ENCODE measurements at places on chromosomes 3 and 15.

DNA sequence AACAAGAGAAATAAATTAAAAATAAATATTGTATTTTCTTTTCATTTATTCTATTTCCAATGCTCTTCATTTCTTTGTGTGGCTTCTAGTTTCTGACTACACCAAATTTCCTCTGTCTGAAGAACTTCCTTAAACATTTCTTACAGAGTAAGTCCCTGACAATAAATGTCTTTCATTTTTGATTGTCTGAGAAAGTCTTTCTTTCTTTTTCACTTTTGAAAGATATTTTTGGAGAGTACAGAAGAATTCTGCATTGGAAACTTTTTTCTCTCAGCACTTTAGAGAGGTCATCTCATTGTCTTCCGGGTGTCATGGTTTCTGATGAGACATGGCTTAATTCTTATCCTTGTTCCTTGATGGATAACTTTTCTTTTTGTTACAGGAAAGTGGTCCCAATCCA, 119.6 kb downstream of the MOBP start:
- DNase-seq: no peak

- peak; percentile 78 for DNase-seq
Observed at GRCh38 chr3:107242579-107242978, 134.7 kb upstream of the CCDC54 start.

DNA sequence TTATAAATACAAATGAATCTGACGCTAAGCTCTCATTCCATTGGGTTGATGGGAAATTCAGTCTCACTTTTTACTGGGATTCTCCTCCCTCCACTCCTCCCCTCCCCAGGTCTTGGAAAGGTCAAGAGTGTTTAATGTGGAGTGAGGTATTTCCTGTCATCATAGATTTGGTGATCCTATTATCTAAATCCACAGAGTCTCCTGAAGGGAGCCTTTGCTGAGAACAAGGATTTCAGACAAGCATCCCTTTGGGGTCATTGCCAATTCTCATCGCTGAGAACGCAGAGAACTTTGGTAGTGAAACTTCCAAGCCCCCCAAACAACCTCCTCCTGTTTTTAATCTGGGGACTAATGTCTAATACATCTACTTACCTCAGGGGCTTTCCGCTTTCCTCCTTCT, 297.9 kb downstream of the OTOL1 start:
- DNase-seq: no peak

GRCh38 chr3:81354119-81354518, 407.3 kb downstream of the GBE1 start:
- DNase-seq: no peak

- DNase-seq: no peak
Observed at GRCh38 chr3:56620371-56620770, 62.7 kb downstream of the TASOR start.

DNA sequence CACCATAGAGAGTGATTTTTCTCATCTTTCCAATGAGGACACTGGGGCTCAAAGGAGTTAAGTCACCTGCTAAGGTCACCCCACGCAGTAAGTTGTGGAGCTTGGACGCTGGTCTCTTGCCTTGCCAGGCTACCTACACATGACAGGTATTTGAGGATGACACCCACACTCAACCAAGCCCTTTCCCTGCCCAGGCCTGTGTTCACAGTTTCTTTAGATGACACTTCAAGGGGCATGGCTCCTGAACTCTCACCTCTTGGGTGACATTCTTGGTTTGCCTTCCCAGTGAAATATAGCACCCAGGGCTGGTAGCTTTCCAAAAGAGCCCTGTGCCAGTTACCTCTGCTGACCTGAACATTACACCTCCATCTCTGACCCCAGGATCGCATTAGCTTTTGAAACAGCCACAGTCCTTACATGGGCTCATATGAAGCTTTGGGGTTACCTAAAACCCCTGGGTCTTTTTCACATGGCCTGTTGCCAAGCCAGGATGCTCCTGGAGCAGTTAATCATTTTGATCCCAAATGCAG, 148.0 kb downstream of the RPLP1 start:
- DNase-seq: no peak

DNA sequence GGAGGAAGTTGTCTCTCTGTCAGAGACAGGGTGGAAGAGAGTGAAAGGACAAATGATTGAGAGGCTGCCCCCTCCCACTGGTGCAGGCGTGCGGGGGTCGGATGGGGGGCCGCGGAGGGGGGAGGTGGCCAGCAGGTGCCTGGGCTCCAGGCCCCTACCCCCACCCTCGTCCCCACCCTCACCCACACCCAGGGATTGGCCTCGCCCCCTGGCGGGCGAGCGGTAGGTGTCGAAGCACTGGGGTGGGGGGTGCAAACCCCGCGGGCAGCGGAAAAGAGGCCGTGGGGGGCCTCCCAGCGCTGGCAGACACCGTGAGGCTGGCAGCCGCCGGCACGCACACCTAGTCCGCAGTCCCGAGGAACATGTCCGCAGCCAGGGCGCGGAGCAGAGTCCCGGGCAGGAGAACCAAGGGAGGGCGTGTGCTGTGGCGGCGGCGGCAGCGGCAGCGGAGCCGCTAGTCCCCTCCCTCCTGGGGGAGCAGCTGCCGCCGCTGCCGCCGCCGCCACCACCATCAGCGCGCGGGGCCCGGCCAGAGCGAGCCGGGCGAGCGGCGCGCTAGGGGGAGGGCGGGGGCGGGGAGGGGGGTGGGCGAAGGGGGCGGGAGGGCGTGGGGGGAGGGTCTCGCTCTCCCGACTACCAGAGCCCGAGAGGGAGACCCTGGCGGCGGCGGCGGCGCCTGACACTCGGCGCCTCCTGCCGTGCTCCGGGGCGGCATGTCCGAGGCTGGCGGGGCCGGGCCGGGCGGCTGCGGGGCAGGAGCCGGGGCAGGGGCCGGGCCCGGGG, at the start of gene KAT2B:
Gene KAT2B, plus strand, starts transcription at position 682 of the 783 bp plus-strand sequence. Its CDS starts 32 bp downstream, at position 714.
- peak; percentile 29 for DNase-seq

- DNase-seq: no peak
Observed at GRCh38 chr15:90022345-90022744, 21.2 kb downstream of the ZNF710 start.

DNA sequence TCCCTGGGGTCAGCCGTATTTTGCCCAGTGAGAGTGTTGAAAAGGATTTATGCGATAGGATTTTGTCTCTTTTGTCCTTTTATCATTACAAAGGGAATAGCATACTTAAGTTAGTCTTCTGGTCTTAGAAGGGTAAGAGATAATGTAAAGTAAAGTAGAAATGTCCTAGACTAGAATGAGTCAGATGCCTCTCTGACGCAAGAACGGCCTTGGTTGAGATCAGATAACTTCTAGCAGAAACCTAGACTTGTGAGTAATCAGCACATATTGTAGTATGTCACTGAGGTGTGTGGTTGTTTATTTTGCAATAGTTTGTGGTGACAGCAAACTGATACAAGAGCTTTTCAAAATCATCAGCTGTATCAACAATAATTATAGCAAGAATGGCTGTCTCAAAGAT, 866.1 kb downstream of the NSUN3 start:
- DNase-seq: no peak

- DNase-seq: no peak
Observed at GRCh38 chr3:31896026-31896425, 85.0 kb downstream of the OSBPL10 start.

DNA sequence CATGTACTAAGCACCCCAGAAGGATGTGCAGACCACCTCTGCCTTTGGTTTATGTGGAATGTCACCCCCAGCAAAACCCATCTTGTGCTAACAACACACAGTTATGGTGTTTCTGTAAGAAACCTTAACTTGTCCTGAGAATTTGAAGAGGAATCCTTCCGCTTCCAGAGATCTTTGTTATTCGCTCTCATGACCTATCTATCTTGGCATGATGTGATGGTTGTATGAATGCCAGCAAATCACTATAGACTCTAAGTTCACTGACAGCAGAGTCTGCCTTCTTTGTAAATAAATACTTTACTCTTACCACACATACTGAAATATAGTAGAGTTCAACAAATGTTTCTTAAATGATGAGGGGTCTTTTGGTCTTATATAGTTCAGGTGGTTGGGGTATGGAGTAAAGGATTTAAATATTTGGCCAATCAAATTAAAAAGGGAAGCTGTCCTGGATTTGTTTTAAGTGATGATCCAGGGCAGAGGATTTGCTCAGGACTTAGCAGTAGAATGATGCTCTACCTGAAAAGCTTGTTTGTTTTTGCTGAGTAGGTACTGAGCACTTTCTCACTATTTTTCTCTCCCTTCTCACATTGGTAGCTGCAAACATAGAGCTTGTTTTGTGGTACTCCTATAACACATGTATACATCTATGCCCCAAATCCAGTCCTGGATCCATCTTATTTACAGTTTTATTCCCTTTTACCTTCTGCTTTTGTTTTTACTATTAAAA, 27.9 kb upstream of the RTP1 start:
- DNase-seq: no peak

DNA sequence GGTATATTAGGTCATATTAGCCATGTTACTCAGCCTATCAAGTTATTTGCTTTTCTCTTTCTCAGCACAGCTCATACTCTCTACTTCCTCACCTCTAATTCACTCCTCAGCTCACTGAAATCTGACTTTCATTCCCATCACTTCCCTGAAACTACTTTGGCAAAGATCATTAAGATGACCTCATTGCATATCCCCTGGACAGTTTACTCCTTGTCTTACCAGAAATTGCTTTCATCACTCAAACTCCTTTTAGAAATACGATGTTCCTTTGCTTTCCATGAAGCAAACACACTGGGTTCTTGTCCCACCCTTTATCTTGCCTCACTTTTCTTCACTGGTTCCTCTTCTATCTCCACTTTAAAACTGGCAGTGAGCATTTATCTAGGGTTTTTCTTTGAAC, 354.4 kb downstream of the TUSC7 start:
- no peak for DNase-seq

GRCh38 chr15:89021224-89021623, 67.0 kb upstream of the ABHD2 start:
- DNase-seq: no peak
